Activated CD4-positive, alpha-beta memory T cell treated with anti-CD3 and anti-CD28 coated beads, Interleukin-2, amount 10 ng/mL, durations not matched to agents 7 days and 5 days (primary cell): ENCODE measurements at places on chromosomes 12 and 14.

GRCh38 chr14:103928011-103928890 is at the start of gene TDRD9:
TSS of gene TDRD9 (plus strand) at chr14:103928456. CDS start at chr14:103928510, 54 bp downstream.
- peaks cover 2% of the 10 kb centered on the region for H3K4me1 ChIP-seq
- H3K36me3 ChIP-seq, result no peaks in the 10 kb centered on the region

DNA sequence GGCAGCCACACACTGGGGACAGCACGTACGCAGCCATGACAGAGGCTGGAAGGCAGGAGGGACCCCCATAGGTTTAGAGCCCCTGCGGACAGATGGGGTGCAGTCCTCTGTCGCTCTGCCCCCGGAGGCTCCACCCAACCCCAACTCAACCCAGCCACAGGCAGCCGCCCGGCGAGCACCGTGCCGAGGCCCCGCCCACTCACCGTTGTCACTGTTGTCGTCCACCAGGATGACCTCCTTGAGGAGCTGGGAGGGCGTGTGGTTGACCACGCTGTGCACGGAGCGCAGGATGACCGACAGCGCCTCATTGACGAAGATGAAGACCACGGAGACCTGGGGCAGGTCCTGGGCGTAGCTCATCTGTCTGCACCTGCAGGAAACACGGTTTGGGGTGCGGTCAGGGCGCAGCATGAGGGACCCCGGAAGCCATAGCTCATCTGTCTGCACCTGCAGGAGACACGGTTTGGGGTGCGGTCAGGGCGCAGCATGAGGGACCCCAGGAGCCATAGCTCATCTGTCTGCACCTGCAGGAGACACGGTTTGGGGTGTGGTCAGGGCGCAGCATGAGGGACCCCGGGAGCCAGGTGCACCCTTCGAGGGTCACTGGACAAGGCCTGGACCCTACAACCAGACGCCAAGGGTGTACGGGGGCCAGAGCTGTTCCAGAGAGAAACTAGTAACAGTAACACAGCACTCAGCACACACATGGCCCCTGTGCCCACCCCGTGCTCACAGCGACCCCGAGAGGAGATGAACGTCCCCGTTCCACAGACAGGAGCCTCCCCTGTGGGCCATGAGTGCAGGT is 66.9 kb downstream of the GALNT9 start:
- no peaks in the 10 kb centered on the region for H3K36me3 ChIP-seq
- no peak overlapping the region for H3K27ac ChIP-seq
- DNase-seq, result no peak
- no peaks in the 10 kb centered on the region for H3K27me3 ChIP-seq
- H3K4me1 ChIP-seq, result no peaks in the 10 kb centered on the region

- no peaks in the 10 kb centered on the region for H3K27me3 ChIP-seq
- H3K27ac ChIP-seq, result no peak overlapping the region
- DNase-seq, result no peak
- peaks cover 22% of the 10 kb centered on the region for H3K4me1 ChIP-seq
Observed at GRCh38 chr12:75725521-75726111, 214.2 kb upstream of the KRR1 start.

DNA sequence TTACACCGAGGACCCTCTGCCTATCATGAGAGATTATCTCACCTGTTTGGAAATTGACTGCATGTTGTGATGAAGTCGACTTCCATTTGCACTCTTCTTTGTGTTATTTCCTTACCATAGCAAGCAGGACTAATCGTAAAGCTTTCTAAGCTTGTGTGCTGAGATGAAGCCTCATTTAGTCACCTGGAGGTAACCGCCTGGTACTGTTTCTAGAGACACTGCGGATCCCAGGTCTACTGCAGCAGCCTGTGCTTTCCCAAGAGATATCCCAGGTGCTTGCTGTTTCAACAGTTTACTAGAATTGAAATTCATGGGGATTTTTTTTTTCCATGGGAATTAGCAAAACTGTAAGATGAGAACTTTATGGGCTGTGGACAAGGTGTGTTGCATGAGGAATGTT is 131.8 kb downstream of the PTPRR start:
- DNase-seq, result no peak
- no peaks in the 10 kb centered on the region for H3K36me3 ChIP-seq
- H3K27me3 ChIP-seq, result no peaks in the 10 kb centered on the region
- H3K4me3 ChIP-seq, result no peak overlapping the region

GRCh38 chr14:22118899-22119477 is 445.4 kb upstream of the OR4E1 start:
- DNase-seq, result no peak
- H3K27ac ChIP-seq, result peak overlapping the region; percentile 72
- no peaks in the 10 kb centered on the region for H3K27me3 ChIP-seq

DNA sequence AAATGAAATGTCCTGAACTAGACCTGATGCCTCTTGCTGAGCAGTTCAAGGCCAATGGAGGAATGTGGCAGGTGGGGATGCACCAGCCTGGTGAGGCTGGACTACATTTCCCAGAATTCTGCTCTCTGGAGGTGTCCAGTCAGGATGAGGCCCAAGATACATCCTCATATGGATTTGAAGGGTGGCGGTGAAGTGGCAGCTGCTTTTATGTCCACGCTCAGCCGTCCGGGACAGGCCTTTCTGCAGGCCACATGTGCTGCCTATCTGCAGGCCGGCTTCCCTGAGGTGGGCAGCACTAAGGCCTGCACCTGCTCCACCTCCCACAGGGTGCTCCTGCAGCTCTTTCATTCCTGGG is 230.2 kb downstream of the BCL11B start:
- H3K4me1 ChIP-seq, result no peaks in the 10 kb centered on the region
- no peak overlapping the region for H3K27ac ChIP-seq
- no peak overlapping the region for H3K4me3 ChIP-seq
- no peak for DNase-seq

DNA sequence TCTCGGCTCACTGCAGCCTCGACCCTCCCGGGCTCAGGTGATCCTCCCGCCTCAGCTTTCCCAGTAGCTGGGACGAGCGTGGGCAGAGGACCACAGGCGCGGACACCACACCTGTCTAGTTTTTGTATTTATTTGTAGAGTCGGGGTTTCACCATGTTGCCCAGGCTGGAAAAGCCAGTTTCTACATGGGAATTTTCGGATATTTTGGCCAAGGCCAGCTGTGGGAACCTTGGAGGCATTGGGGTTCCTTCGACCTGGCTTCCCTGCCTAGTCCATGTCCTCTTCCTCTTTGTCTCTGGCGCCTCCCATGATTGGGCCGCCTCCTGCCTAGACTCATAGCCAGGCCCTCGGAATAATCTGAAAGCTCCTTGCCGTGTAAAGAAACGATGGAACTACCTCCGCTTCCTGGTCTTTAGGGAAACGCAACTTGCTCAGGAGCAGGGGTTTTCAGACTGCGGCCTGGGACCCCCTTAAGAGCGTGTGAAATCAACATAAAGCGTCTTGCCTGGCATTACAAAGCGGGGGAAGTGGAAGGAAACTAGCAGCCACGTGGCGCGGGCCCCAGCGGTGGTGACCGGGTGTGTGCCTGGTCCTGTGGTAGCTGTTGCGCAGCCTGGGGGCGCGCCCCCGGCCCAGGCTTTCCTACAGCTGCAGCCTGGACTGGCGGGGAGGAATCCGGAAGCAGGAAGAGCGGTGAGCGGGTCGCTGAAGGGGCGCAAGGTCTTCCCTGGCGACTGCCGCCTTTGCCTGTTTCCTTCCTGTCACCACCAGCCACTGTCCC is 1.4 kb upstream of the HSP90AA1 start:
- peaks cover 46% of the 10 kb centered on the region for H3K4me1 ChIP-seq
- peaks cover 31% of the 10 kb centered on the region for H3K36me3 ChIP-seq
- no peaks in the 10 kb centered on the region for H3K27me3 ChIP-seq
- peak; percentile 55 for DNase-seq
- peak overlapping the region; percentile 85 for H3K4me3 ChIP-seq

- no peaks in the 10 kb centered on the region for H3K27me3 ChIP-seq
- H3K4me3 ChIP-seq, result no peak overlapping the region
- DNase-seq, result no peak
- H3K36me3 ChIP-seq, result no peaks in the 10 kb centered on the region
- no peaks in the 10 kb centered on the region for H3K4me1 ChIP-seq
Observed at GRCh38 chr14:40447017-40447416, 1014.8 kb upstream of the FBXO33 start.

GRCh38 chr14:89915114-89915878 is 39.2 kb downstream of the EFCAB11 start:
- no peak overlapping the region for H3K27ac ChIP-seq
- no peak overlapping the region for H3K4me3 ChIP-seq
- peaks cover 2% of the 10 kb centered on the region for H3K4me1 ChIP-seq
- peaks cover 7% of the 10 kb centered on the region for H3K27me3 ChIP-seq
- no peaks in the 10 kb centered on the region for H3K36me3 ChIP-seq

DNA sequence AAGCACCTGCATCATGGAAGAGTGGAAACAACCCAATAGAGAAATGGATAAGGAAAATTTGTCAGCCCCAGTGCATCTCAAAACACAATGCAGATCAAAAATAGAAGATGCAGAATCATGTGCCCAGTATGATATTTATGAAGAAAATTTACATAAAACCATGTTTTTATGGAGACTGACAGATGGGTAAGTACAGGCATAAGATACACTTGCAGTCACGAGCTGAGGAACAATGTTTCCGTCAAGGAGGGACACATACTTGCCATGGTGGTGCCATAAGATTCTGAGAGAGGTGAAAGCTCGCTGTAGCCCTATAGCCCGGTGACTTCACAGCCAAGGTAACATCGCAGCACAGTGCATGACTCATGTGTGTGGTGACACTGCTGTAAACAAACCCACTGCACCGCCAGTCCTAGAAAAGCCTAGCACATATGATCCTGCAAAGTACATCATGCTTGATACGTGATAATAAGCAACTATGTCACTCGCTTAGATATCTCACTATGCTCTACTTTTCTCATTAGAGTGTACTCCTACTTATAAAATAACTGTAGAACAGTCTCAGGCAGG is 112.6 kb downstream of the RIMBP2 start:
- no peak overlapping the region for H3K4me3 ChIP-seq
- no peaks in the 10 kb centered on the region for H3K4me1 ChIP-seq
- no peaks in the 10 kb centered on the region for H3K27me3 ChIP-seq
- H3K36me3 ChIP-seq, result no peaks in the 10 kb centered on the region

DNA sequence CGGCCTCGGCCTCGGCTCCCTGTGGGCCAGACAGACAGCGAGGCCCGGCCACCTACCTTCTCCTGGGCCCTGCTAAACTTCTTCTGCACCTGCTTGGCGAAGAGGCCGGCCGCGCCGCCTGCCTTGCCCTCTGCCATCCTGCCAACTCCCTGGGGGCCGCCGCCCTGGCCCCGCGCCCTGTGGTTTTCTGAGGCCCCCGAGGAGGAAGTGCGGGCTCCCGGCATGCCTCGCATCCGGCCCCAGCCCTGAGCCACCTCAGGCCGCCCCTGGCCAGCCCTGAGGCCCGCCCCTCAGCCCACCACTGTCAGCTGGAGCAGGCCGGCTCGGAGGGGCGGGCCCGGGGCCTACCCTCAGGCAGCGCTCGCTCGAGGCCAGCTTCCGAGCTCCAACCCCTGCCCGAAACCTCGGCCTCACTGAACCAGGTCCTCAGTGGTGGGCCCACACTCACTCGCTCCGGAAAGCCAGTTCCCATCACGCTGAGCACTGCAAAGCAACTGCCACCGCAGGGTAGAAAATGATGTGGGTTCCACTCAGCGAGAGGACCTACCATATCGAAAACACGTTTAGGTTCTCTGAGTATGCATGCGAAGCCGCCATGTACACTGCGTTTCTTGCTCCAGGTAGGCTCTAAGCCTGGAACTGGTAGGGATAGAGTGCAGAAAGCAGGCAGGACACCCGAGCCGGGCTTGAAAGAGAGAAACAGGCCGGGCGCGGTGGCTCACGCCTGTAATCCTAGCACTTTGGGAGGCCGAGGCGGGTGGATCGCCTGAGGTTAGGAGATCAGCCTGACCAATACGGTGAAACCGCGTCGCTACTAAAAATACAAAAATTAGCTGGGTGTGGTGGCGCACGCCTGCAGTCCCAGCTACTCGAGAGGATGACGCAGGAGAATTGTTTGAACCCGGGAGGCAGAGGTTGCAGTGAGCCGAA is at the start of gene BIN2:
Gene BIN2 (minus strand): TSS at position 209 of the 930 bp plus-strand sequence. CDS start 72 bp downstream, at position 137.
- peaks cover 82% of the 10 kb centered on the region for H3K4me1 ChIP-seq
- H3K36me3 ChIP-seq, result peaks cover 39% of the 10 kb centered on the region
- H3K4me3 ChIP-seq, result peak within 1 kb of the TSS; percentile 88
- H3K27ac ChIP-seq, result peak within 1 kb of the TSS; percentile 98

DNA sequence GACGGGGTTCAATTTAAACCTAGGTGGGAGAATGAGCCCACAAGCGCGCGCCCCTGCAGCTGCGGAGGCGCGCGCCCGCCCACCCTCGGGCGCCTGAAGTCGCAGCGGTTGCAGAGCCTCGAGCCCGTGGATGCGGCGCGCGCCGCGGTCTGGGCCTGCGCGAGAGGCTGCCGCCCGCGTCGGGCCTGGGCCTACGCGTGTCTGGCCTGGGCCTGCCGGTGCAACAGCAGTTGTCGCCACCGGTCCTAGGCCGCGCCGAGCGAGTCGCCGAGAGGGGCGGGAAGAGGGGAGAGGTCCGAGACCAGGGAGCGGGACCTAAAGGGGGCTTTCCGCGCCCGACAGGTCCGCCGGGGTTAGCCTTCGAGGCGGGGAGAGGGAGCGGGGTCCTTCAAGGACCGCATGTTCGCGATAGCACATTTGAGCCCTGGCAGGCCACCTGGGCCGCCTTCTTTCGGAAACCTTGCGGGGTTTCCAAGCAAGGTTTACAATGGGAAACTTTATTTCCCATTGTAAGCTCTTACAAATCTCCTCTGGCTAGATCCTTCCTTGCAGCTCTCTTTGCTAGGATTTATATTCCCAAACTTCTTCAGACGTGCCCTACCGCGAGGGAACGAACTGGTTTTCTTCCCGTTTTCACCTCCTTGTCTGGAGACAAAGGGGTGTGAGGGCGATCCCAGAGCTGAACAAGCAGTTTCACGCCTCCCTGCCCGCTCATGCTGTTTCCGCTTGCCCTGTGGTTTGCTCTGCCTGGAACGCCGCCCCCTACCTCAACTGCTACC is 6.8 kb downstream of the SIX6 start:
- peaks cover 7% of the 10 kb centered on the region for H3K36me3 ChIP-seq
- no peak for DNase-seq
- H3K27me3 ChIP-seq, result peaks cover 61% of the 10 kb centered on the region
- peaks cover 12% of the 10 kb centered on the region for H3K4me1 ChIP-seq
- no peak overlapping the region for H3K27ac ChIP-seq
- no peak overlapping the region for H3K4me3 ChIP-seq

GRCh38 chr14:79551523-79551922 is 659.8 kb downstream of the DIO2 start:
- no peaks in the 10 kb centered on the region for H3K4me1 ChIP-seq
- no peaks in the 10 kb centered on the region for H3K36me3 ChIP-seq
- H3K27ac ChIP-seq, result no peak overlapping the region
- no peak for DNase-seq
- no peak overlapping the region for H3K4me3 ChIP-seq

GRCh38 chr12:101650346-101651117 is 46.9 kb upstream of the CHPT1 start:
- peaks cover 20% of the 10 kb centered on the region for H3K27me3 ChIP-seq
- no peaks in the 10 kb centered on the region for H3K36me3 ChIP-seq
- no peak overlapping the region for H3K27ac ChIP-seq
- H3K4me3 ChIP-seq, result no peak overlapping the region
- DNase-seq, result no peak
